Activated T-cell treated with anti-CD3 and anti-CD28 coated beads for 48 hours (primary cell): ENCODE measurements at places on chromosomes 1 and 21.

GRCh38 chr1:246159279-246160227 is 347.5 kb downstream of the SMYD3 start:
- no peak for DNase-seq

- DNase-seq = no peak
Measured at GRCh38 chr21:18041012-18041411, 203.6 kb upstream of the CHODL start.

GRCh38 chr1:173206816-173207568 is at the start of gene TNFSF4:
TNFSF4 (minus strand) TSS chr1:173207331; CDS start chr1:173207176, 155 bp downstream.
- no peak for DNase-seq

DNA sequence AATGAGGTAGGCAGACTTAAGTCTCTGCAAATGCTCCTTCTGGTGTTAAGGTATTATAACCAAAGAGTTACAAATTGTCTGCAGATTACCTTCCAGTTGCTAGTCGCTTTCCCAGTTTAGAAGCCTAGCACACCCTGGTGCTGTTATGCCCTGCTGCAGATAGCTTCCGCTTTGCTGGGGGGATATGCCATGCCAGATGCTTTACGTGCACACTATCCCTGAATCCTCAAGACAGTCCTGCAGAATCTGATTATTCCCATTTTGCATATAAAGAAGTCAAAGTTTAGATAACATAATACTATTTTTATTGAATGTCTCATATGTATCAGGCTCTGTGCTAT is 166.5 kb downstream of the DHRS3 start:
- no peak for DNase-seq

DNA sequence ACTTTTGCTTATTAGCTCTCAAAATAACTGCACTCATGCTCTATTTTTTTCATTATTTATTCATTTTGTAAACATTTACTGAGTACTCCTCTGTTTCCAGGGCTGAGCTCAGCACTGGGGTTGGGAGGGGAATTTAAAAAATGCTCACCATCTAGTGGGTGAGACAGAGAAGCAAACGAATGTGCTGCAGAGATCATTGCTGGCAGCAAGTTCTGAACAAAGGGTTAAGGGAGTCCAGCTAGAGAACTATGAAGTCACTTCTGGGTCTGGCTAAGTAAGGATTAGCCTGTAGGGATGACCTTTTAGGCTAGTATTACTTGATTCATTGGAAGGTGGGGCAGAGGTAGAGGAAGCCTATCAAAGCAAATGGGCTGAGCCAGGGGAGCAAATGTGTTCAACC is 99.1 kb upstream of the ZNF644 start:
- DNase-seq = no peak

GRCh38 chr1:84845357-84845756 is 47.6 kb downstream of the LPAR3 start:
- no peak for DNase-seq
